Renal pelvis (tissue), 12 donors: ENCODE measurements at places on chromosomes 3 and 15. TPM values are rescaled to one million over a fixed set of nuclear protein-coding genes. Genes with fewer than 3 reads are reported as not detected.

DNA sequence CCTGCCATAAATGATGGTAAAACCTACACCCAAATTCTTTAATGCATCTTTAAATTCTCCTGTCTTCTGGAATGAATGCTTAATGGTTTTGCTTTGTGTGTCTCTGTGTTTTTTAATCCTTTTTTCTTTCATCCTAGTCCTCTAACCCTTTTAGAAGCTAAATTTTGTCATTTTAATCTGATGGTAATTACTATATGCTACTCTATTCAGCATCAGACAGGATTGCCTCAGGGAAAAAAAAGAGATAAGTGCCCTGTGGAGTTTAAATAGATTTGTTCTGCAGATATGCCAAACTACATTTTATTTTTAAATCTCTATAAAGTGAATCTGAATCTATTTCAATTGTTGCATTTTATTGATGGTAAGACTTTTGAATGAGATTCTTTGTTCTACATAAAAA is 966.8 kb downstream of the NSUN3 start:
- no peak for DNase-seq

- DNase-seq = no peak
Observed at GRCh38 chr15:90873998-90874605, 5.7 kb downstream of the FURIN start.

- peak; percentile 95 for DNase-seq
Observed at GRCh38 chr3:168095611-168096209, at the start of gene GOLIM4. Gene GOLIM4 (minus strand): TSS chr3:168095924. CDS start chr3:168095285, 639 bp downstream.

GRCh38 chr3:24201301-24201700 is 256.2 kb downstream of the NR1D2 start:
- DNase-seq = no peak

DNA sequence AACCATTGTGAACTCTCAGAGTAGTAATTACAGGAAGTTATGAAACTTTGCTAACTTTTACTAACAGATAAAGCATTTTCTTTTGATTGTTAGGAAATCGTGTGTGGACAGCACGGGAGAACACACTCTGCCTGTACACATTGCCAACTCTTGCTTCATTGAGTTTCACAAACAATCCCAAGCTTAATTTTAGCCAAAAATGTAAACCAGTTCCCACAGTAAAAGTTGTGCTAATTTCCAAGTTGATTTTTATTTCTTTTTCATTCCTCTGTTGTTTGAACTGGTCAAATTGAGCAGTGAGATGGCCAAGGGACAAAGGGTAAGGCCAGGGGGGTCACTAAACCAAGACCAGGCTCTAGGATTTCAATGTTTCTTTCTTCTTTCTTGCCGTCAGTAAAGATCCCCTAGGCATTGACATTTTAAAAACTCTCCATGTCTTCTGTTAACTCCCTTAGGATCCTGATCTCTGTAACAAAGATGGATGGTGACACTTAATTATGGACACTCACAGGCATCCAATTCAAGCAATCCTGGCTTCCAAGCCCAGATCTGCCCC is 414.9 kb downstream of the RBMS3 start:
- DNase-seq = no peak

DNA sequence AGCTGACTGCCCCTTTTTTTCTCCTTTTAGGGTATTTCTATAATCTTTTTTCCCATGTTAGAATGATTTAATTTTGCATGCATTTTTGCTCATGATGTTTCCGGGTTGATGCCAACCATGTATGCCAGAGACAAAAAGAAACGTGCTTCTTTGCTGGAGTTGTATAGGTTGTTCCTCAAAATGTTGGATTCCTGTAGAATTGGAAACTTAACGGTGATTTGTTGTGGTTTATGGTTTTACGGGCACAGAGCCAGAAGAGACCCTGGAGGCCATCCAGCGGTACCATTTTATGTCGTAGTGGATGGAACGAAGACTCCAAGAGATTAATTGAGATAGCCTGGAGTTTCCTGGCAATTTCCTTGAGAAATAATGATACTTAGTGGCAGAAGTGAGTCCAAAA is 481.5 kb upstream of the RGMA start:
- DNase-seq = no peak

- DNase-seq = no peak
Observed at GRCh38 chr3:193991666-193992424, 144.1 kb upstream of the HES1 start.

GRCh38 chr3:51997935-51998596 is 2.4 kb upstream of the RPL29 start:
- no peak for DNase-seq

DNA sequence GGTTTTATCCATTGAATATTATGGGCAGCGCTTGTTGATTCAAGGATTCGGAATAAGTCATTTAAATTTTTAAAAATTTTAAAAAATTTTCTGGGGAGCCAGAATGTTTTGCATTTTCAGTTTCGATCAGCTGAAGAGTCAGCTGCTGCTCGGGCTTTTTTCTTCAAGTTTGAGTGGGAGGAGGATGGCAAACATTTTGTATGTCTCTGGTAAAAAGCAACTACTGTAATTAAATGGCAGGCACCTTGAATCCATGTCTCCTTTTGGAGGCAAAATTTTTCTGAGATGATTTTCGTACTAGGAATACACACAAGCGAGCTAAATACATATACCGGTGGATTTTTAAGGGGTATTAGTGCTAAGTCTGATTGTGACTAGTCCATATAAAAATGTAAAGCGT is 612 bp downstream of the C3orf38 start:
- DNase-seq = no peak

DNA sequence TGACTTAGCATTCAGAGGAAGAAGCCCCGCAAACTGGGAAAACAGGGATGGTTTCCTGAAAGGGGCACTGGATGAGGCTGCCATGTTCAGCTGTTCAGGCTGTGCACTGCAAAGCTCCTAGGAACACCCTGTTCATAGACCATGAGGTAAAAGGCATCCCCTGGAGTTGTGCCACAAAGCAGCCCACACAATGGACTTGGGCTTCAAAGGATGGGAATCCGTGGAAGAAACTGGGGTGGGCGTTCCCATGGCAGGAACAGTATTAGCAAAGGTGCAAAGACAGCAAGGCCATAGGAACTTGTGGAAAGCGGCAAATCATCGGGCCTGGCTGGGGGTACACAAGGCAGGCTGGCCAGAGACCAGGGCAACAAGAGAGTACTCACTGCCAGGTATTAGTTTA is 8.9 kb downstream of the OXTR start:
- no peak for DNase-seq

DNA sequence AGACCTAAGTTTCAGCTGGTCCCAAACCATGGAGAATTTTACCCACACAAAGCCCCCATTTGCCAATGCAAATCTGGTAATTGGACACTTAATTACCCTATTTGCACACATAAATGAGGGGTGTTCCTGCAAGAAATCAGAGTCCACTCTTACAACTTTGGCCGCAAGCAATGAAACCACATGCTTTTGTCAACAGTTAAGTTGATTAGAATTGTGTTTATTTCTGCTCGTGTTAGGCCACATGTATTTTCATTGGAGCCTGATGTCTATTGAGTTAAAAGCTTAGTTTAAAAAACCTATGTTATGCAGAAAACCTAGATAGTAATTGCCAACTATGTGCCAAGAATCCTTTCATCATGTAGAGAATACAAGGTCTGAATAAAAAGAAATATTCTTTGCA is 153.8 kb upstream of the CMC1 start:
- DNase-seq = no peak

- DNase-seq = peak; percentile 54
Observed at GRCh38 chr15:59688423-59688781, 718 bp downstream of the BNIP2 start.

- DNase-seq = no peak
Observed at GRCh38 chr3:124483915-124484470, 246.3 kb upstream of the UMPS start.

DNA sequence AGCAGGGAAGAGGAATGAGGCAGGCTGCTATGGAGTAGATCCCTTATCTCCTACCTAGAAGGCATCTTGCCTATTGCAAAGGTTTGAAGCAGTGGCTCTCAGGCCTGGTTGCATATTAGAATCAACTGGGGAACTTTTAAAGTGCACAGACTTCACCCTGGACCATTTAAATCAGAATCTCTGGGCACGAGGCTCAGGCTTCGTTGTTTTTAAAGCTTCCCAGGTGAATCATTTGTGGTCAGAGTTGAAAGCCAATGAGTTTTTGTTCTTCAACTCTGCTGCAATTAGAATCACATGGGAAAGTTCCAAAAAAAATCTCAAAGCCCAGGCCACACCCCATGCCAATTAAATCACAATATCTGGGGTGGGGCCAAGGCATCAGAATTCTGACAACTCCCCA is 773.1 kb downstream of the AGBL1 start:
- DNase-seq = no peak

DNA sequence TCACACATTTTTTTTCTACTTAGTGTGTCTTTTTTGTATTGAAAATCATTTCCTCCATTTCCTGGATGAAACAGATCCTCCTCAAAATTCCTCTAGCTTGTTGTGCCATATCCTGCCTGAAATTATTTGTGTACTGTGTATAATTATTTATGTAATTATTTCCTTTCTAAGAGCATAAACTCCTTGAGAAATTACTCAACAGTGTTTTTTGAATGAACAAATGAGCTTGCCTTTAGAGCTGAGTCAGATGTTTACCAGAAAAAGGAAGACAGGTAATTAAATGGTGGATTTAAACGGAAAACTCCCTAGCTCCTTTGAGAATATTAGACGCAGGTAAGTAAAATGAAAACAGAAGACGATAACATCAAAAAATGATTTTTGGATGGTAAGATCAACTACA is 13.2 kb upstream of the SECISBP2L start:
- no peak for DNase-seq

GRCh38 chr15:26314577-26314976 is 451.4 kb upstream of the ATP10A start:
- DNase-seq = no peak

GRCh38 chr15:101181349-101181748 is 70.5 kb downstream of the CHSY1 start:
- DNase-seq = no peak

DNA sequence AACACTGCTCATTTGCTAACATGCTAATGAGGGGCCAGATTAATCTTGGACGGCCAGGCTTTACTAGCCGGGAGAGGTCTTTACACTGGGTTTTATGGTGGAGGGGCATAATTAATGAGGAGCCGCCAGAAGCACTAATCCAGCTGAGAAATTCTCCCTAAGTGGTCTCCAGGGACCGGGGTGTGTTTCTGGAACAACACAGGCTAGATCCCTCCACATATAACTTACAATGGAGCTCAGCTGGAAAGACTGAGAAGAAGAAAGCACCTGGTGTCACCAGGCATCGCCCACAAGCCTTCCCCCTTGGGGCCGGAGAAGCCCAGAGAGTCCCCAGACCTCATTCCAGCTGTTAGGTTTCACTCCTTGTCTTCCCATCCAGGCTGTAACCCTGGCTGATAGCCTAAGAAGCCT is 127.5 kb downstream of the MEGF11 start:
- no peak for DNase-seq

DNA sequence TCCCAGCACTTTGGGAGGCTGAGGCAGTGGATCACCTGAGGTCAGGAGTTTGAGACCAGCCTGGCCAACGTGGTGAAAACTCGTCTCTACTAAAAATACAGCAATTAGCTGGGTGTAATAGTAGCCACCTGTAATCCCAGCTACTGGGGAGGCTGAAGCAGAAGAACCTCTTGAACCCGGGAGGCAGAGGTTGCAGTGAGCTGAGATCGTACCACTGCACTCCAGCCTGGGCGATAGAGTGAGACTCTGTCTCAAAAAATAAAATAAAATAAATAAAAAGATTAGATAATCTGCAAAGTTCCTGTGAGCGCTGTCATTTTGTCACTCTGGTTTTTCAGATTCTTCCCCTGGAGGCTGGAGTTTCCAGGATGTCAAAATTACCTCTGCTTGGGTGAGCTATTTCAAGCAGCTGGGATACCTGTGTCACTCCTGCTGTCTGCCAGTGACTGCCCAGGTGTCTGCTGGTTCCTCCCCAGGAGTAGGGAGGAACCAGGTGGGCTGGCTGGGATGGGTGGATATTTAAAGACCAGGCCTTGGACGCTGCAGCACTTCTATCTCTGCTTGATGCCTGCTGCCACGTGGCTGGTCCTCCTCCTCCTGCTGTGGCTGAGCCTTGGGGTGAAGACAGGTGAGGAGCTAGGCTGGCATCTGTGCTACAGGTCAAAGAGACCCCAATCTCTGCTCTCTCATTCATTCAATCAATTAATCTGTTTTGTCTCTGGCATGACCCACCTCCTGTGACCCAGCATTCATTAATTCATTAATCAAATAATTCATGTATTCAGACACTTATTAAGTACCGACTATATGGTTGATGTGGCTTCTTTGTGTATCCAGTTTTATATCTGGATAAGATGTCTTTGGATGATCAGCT is 19.5 kb upstream of the MUC20 start:
- no peak for DNase-seq

DNA sequence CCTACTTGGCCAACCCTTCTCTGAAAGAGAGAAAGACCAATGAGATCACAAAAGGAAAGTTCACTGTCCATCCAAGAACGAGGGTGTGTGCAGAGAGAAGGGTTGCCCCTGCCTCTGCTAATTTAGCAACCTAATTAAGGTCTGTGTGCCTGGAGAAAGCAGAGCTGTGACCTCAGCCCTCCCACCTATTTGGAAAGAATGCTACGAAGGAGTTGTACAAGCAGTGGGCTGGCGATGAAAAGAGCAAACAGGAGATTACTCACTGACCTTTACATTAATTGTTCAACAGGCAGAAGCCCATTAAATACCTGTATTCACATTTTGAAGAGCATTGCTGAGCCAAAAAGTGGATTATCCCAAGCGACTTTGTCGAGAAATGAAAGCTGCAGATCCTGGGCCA is 314.9 kb downstream of the NTRK3 start:
- DNase-seq = no peak

GRCh38 chr15:65920121-65920520 is 50.8 kb downstream of the RAB11A start:
- DNase-seq = no peak

The MEX3B gene
- polyA plus RNA-seq = 18.5 TPM

The PCBP4 gene
- polyA plus RNA-seq = 79.1 TPM

The IQCF5 gene
- not detected for polyA plus RNA-seq

The CAMP gene
- 1.5 TPM for polyA plus RNA-seq

The GMNC gene
- 6.7 TPM for polyA plus RNA-seq

The KIF23 gene
- 40.9 TPM for polyA plus RNA-seq
